Hepatic stellate cell (primary cell): ENCODE measurements at places on chromosomes 7 and 10.

GRCh38 chr10:130723704-130724103 lies 587.5 kb downstream of the GLRX3 start:
- DNase-seq: no peak

- DNase-seq: no peak
These were observed 533.6 kb downstream of the INHBA start for GRCh38 chr7:41169317-41169716.

- no peak for DNase-seq
These were observed 9.6 kb downstream of the INMT start for GRCh38 chr7:30761214-30762156.

- no peak for DNase-seq
These were observed 15.1 kb upstream of the RHOBTB1 start for GRCh38 chr10:60958892-60959601.

- no peak for DNase-seq
These were observed 49.4 kb downstream of the ZNF467 start for GRCh38 chr7:149723795-149724495.

DNA sequence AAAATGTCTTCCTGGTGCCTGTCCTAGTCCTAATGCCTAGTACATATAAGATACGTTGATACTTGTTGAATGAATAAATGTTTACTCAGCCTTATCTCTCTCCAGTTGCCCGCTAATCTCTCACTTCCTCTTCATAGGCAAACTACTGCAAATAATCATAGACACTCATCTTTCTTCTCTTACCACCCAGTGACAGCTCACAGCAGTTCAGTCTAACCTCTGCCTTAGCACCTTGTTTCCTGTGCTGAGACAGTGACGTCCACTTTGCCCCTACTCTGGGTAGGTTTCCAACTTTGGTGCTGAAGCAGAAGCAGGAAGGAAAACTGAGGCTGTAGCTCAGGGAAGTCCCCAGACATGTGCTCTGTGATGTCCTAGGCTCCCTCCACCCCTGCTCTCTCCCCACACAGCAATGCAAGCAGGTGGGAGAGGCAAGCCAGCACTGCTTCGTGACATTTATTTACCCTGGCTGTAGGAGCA lies 45.5 kb upstream of the RHOBTB1 start:
- DNase-seq: no peak

GRCh38 chr10:111551001-111551400 lies 474.2 kb downstream of the ADRA2A start:
- no peak for DNase-seq

- no peak for DNase-seq
These were observed 30.0 kb downstream of the STEAP4 start for GRCh38 chr7:88276605-88277153.

GRCh38 chr7:11120675-11121220 lies 147.1 kb downstream of the PHF14 start:
- DNase-seq: no peak

- DNase-seq: no peak
These were observed 36.7 kb downstream of the PAPOLB start for GRCh38 chr7:4825081-4825480.

DNA sequence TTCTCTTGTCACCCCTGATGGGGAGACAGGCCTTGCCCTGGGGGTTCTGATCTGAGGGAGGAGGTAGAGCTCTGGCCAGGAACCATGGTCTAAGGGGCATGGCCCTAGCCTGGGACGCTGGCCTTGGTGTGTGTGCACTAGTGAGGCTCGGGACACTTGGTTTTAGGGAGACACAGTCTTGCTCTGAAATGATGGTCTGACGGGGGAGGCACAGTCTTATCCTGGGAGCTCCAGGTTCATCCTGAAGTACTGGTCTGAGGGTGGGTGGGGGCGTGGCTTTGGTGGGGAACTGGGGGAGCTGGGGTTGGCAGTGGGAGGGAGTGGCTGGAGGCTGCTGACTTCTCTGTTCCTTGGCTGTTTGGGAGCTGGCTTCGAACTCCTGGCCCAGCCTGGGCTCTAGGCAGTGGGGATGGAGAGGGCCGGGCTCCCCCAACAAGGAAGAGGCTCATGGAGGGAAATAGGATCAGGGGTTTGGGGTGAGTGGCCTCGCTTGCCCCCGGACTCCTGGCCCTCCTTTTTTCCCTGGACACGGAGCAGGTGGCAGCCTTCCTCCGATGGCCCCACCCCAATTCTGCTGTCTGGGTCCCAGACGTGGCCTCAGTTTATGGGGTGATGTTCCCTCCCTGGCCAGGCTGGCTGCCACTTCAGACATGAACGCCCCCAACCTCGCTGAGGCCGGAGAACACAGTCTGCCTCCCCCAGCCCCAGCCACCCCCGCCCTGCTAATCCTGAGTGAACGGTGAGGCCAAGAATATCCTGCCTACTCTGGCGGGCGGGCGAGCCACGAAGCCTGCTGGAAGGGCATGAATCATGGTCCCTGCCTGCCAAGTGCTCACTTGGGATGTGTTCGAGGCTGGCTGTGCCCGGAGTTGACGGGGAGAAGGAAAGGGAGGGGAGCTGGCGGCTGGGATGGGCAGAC lies 43.5 kb downstream of the TMEM270 start:
- no peak for DNase-seq

- no peak for DNase-seq
These were observed 31.3 kb downstream of the AKR1C3 start for GRCh38 chr10:5125315-5126044.

- DNase-seq: no peak
These were observed 197.0 kb downstream of the TNS3 start for GRCh38 chr7:47384755-47385535.

DNA sequence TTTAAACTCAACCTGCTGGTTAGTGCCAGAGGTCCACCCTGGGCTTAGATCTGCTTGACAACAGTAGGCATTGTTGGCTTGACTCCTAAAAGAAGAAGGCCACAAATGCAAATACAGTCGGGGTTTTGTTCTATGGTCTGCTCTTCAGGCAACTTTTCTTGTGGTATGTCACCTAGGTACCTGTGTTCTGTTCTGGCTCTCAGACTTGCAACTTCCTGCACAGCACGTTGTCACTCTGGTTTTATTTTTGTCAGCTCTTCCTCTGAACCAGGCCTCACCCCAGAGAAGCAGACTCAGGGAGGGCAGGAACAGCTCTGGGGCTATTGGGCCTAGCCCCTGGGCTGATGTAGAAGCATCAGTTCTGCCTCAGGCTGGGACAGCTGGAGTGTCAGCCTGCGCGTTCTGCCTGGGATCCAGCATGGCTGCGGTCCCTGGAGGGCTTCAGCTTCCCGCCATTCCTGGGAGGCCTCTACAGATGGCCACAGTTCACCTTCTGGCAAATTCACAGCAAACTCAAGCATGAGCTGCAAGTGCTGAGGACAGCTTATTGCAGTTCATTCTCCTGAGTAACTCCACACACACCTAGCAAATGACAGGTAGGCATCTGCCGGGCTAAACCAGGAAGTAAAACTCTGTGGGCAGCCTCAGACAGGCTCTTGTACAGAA lies 11.0 kb upstream of the PDCD4 start:
- no peak for DNase-seq

DNA sequence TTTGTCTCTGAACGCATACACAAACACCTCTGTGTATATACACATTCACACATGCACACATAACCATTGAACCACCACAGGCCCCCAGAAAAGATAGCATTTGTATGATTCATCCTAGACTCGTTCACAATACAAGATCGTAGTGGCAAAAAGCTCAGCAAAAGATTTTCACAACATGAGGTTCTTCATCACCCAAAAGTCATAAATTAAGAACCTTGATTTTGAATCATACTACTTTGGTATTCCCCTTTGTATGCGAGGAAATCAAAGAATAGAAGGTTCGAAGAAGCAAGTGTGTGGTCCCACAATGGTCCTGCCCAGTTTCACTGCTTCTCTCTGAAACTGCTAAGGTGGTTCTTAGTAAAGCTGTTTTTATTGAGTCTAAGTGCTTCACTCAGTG lies 200.7 kb downstream of the CELF2 start:
- DNase-seq: no peak

DNA sequence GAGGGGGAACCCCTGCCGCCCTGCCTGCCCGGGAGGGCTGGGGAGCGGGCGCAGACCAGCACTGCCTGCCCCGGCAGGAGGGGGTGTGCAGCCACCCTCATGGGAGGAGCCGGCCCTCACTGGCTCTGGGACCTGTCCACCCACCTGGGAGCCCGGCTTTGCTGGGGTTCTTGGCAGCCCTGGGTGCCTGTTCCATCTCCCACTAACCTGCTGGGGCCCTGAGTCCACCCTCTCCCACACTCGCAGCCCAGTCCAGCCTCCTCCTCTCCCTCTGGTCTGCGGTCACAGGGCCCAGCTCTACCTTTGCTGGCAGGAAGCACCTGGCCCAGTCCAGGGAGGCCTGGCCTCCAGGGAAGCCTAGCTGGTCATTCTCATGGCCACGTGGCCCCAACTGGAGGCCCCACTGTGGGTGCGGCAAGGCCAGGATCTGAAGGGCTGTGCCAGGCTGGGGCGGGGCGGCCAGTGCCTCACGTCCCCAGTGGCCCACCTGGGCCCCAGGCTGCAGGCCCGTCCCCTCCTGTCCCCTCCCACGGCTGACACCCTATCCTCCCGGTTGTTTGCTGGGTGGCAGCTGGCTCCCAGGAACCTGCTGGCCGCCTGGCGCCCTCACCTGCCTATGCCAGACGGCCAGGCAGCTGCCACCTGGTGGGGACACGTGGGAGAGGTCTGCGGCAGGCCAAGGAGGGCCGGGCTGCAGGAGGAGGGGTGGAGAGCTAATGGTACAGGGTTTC lies at the start of gene TMEM184A:
Gene TMEM184A, minus strand, starts transcription at position 393 of the 731 bp plus-strand sequence. CDS start 721 bp downstream, outside the sequence.
- DNase-seq: no peak

DNA sequence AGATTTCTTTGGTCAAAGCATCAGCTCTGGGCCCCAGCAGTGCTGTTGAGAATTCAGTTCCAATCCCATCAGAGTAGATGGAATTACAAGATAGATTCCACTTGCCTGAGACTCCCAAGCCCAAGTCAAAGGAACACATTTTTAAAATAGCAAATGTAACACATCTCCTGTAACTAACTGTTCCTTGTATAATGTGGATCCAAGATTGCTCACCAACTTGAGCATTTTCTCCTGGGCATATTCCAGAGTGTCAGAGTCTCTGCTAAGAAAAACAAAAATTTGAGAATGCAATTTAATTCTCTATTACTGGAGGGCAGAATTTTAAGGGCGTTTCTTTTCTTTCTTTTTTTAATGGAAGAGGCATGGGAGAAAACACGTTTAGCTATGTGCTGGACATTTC lies 136.7 kb downstream of the NEBL start:
- no peak for DNase-seq

DNA sequence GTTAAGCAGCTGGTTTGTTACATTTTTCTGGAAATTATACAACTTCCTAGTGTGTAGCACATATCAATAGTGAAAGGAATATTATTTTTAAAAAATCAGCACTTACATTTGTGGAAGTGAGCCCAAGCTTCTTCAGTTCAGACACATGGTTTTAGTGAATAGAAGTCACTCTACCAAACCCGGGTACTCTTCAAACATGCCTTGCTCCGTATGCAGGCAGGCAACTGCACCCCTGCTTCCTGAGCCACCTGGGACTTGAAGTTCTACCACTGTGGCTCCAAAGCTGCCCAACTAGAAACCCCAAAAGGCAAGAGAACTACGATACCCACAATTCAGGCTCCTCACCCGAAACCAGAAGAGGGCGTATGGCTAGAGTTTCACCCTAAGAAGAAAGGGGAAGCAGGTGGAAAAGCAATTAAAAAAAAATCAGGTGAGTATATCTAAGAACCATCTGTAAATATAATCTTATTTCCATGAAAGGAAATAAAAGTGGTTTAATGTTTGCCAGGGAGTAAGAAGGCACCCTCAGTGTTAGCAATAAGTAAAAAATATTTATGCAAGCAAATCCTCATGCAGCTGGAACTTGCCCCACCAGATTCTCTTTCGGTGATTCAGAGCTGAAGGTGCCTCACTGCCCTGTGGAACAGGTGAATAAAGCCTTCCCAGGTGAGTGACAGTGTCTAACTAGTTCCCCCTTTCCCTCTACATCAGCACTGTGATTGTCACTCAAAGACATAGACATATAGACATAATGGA lies at the start of gene MACC1:
Gene MACC1, minus strand, starts transcription at position 192 of the 756 bp plus-strand sequence. CDS start 55,522 bp downstream, outside the sequence.
- no peak for DNase-seq

- no peak for DNase-seq
These were observed 276.9 kb downstream of the BAMBI start for GRCh38 chr10:28954211-28954610.

DNA sequence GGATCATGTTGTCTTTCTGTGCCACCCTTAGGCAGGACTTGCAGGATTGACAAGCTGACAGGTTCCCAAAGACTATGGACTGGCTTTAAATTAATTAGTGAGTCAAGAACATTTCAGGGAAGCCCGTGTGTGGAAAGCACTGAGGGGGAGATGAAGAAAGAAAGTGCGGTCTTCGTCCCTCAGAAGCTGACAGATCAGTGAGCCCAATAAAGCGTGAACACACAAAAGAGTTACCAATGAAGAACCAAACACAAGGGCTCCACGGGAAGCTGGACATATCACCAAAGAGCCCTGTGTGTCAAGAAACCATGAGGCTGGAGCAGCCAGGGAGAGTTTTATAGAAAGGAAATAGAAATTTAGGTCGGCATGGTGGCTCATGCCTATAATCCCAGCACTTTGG lies 725.8 kb downstream of the PARD3 start:
- DNase-seq: no peak

DNA sequence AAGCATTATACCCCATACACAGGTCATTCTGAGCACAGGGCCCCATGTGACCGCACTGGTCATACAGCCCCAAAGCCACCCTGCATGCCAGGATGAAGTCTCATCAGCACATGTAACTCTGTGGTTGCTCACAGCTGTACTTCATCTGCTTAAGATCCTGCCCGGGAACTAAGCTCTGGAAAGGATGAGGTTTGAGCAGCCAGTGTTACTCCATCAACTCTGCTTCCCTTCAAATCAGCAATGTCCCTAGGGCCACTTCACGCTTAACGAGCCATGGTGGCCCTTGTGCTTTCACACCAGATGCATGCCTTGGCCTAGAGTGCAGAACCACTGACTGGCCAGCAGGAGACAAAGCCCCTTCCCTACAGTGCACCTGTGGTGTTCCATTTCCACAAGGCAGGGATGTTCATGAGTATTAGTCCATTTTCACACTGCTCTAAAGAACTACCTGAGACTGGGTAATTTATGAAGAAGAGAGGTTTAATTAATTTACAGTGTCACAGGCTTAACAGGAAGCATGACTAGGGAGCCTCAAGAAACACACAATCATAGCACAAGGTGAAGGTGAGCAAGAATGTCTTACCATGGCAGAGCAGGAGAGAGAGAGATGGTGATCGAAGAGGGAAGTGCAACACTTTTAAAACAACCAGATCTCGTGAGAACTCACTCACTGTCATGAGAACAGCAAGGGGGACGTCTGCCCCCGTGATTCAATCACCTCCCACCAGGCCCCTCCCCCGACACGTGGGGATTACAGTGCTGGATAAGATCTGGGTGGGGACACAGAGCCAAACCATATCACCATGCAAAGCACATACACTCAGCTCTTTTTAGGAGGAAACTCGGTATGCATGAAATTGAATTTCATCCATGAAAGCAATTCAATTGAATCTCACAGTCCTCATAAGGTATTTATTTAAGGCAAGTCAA lies 149.0 kb upstream of the CDCA7L start:
- DNase-seq: peak; percentile 68

GRCh38 chr10:132186488-132187429 lies at the start of gene DPYSL4:
TSS of gene DPYSL4 (plus strand) at chr10:132186948. CDS start at chr10:132187064, 116 bp downstream.
- DNase-seq: peak; percentile 76
